Stimulated activated CD4-positive, alpha-beta T cell treated with anti-CD3 and anti-CD28 coated beads, Interleukin-1b, Interleukin-23, amount 100 ng/mL, for 1 hour (primary cell): ENCODE measurements at places on chromosomes 2 and 18.

- DNase-seq: no peak
Measured at GRCh38 chr2:241890524-241891235, 21.2 kb downstream of the RTP5 start.

DNA sequence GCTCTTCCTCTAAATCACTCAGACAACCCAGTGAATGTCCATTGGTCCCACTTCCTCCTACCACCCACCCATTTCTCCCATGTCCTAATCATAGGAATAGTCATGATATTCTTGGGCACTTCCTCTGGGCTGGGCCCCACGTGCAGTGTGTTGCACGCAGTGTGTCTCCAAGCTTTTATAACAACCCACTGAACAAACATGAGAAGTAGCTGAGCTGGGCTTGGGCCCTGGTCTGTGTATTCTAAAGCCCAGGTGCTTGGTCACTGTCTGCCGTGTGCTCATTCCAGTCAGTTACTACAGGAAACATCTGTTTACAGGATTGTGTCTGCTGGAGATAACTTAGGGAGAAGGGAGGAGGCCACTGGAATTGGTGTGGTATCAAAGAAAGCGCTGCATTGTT is 64.2 kb upstream of the THOC1 start:
- no peak for DNase-seq

GRCh38 chr2:68696554-68696953 is 38.1 kb upstream of the ARHGAP25 start:
- DNase-seq: no peak

GRCh38 chr2:154452471-154452870 is 246.0 kb upstream of the KCNJ3 start:
- no peak for DNase-seq

- DNase-seq: no peak
Measured at GRCh38 chr2:31251018-31251417, 17.1 kb downstream of the EHD3 start.

- DNase-seq: no peak
Measured at GRCh38 chr2:102736110-102736409, 25.8 kb upstream of the TMEM182 start.

DNA sequence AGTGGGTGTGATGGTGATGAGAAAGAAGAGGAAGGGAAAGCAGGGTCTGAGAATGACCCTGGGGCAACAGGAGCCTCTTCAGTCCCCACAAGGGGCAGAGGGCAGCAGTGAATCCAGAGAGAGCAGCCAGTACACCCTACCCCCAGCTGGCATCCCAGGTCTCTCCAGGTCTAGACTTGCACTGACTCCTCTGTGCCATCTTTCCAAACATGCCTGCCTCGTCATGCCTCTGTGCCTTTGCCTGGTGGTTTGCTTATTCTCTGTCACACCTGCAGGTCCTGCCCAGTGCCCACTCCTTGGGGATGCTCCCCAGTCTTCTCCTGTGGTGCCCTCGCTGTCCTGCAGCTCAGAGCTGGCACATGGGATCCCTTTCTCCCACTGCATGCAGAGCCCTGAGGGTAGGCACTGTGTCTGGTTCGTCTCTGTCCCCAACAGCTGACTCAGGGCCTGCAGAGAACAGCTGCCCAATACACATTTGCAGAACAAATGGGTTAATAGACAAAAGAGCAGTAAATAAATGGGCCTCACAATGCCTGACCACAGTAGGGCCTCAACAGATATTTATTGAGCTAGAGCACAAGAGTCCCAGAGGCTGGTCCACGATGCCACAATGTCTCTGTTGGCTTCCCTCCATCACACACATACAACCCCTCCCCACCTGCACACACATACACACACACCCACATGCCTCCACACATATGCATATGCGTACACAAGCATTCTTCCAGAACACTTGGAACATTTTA is 89.8 kb downstream of the HS1BP3 start:
- DNase-seq: no peak

- no peak for DNase-seq
Measured at GRCh38 chr2:204040016-204040415, 103.5 kb downstream of the ICOS start.
